Foreskin fibroblast (primary cell): ENCODE measurements at places on chromosomes 12 and 14.

DNA sequence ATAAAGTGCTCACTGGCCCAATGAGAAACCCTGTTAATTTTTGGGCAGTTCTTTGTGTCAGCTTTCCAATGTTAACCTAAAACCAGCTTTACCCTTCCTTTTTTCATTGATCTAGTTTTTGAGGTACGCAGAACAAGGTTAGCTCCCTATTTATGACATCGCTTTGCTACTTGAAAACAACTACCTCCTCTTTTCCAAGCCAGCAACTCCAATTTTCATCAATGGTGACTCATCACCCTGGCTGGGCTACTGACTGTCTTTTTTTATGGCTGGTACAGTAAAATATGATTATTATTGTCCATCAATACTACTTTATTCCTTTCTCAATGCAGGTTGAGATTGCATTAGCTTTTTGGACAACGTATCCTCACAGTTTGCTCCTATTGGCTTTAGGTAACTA lies 22.5 kb upstream of the AKAP6 start:
- no peak for DNase-seq

GRCh38 chr14:94227029-94227428 lies 52.9 kb downstream of the PPP4R4 start:
- peak; percentile 21 for DNase-seq

- DNase-seq: no peak
Observed at GRCh38 chr12:107567876-107568619, 117.6 kb upstream of the PWP1 start.

DNA sequence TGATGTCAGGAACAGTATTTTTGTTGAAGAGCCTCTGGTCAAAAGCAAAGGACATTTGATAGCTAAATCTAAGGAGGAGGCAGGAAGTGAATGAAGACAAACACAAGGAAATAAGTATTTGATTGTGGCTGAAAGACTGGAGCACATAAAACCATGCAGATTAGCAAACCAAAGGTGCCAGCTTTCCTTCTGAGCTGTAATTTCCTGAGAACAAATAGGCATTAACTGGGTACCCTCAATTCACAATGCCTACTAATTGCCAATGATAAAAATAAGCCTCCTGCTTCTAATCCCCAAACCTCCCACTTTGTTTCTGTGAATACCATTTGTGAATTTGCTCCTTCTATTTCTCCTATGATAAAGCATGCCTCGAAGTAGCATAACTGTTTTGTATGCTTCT lies 1279.6 kb upstream of the USP15 start:
- DNase-seq: no peak

GRCh38 chr12:17528394-17528793 lies 561.6 kb downstream of the RERGL start:
- no peak for DNase-seq

DNA sequence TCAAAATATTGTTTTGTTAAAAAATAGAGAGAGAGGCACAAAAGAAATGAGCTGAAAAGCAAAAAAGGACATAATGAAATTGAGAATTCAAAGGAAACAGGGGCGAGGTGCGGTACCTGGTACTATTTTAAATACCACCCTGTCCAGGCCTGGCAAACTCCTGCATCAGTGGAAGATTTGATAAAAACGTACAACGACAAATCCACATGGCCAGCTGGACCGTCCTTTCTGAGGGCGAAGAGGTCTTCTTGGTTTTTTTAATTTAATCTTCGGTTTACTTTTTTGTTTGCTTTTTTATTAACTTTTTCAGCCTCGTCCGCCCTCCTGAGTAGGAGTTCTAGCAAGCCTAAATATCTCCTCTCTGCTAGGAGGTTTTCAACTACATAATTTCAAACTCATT lies 11.9 kb downstream of the BCL11B start:
- no peak for DNase-seq

GRCh38 chr12:22272335-22273151 lies 62.0 kb downstream of the ST8SIA1 start:
- no peak for DNase-seq

DNA sequence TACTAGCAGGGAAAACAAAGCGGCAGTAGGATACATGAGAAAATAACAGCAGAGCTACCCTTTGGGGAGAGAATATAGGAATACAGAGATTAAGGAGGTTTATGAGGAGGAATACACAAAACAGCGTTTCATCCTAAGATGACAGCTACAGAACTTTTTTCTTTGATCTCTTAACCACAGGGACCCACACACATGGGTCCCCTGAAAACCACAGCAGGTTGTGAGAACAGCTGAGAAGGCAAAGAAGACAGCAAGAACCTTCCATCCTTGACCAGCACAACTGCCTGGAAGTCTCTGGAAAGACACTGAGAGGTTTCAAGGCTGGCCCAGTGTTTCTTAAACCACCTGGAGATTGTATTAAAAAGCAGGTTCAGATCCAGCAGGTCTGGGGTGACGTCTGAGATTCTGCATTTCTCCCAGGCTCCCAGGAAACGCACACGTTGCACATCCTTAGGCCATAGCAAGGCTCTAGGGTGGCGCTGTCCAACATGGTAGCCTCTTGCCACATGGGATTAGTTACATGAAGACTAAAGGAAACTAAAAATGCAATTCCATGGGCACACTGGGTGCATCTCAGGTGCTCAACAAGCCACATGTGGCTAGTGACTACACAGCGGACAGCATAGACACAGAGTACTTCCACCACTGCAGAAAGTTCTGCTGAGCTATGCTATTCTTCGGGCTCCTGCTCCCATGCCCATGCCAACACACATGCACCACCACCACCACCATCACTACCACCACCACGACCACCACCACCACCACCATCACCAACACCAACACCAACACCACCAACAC lies 92.3 kb downstream of the FOXN3 start:
- no peak for DNase-seq

DNA sequence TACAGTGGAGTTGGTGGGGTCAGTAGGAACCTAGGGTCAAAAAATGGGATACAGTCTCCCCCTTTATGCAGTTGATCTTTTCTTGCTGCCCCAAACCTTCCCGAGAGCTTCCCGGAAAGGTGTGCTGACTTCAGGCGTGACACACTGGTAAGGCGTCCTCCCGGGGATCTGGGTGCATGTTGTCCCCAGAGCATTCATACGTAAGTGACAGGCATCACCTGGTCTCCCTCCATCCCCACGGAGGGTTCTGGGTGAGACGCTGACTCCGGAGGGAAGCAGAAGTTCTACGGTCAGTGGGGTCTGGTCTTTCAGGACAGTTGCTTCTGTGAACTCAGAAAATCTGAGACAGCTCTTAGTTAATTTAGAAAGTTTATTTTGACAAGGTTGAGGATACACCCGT lies 159.6 kb upstream of the RTL1 start:
- no peak for DNase-seq

- DNase-seq: no peak
Observed at GRCh38 chr12:124196236-124196635, 98.7 kb upstream of the RFLNA start.
